Brain pericyte (primary cell): ENCODE measurements at places on chromosomes 2 and 18.

DNA sequence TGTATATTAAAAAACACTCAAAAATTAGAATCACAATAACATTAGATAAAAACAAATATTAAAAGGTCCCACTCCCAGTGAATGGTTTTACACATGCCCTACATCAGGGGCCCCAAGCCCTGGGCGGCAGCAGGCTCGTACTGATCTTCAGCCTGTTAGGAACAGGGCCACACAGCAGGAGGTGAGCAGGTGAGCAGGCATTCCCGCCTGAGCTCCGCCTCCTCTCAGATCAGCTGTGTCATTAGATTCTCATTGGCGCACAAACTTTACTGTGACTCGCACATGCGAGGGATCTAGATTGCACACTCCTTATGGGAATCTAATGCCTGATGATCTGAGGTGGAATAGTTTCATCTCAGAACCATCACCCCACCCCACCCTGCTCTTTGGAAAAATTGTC lies 74.2 kb downstream of the MBD2 start:
- DNase-seq = no peak

DNA sequence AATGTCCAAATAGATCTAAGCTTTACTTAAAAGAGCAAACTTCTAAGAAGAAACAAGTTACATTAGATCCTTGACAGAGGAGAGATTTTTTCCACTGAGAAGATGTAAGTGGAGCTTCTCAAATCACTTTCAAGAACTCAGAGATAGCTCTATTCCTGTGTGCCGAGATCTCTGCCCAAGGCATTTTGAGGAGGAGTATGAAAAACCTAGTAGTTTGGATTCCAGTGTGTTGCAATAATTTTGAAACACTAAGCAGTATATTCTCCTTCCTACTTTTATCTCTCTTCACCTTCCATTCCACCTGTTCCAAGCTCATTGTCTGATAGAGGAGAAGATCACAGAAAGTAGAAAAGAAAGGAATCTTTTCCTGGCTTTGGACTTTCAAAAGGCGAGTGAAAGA lies 192.0 kb upstream of the TANK start:
- no peak for DNase-seq

- DNase-seq = no peak
These were observed 437.5 kb downstream of the NR4A2 start for GRCh38 chr2:155895016-155895415.

DNA sequence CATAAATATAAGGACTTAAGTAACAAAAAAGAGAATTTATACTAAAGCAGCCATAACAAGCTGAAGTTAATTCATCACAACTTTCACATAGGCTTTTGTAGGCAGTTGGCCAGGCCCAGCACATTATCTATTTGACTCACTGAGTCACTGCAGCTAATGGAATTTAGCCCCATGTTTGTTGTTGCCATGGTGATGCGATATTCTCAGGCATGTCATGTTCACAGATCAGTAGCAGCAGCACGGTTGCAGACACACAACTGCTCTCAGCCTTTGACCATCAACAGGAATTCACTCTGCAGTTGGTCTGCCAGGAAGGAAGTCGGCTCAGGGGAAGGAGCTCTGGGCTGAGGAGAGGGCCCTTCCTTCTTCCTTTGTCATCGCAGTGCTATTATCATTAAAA lies 639.8 kb downstream of the TMEM182 start:
- DNase-seq = no peak

DNA sequence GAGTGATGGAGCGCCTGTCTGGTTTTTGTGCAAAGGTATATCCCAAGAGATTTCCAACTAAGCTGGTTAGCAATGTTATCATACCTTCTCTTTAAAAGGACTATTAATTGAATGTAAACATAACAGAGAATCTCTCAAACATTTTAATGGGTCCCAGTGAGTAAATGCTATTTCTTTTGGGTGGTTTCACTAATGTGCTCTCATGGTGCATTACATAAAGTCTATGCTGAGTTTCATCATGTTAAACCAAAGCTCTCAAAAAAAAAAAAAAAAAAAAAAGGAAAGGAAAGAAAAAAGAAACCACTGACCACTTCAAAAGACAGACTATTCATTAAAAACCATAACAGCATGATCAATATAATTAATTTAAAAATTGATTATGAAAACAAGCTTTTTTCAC lies 119.1 kb upstream of the SCN1A start:
- DNase-seq = no peak

DNA sequence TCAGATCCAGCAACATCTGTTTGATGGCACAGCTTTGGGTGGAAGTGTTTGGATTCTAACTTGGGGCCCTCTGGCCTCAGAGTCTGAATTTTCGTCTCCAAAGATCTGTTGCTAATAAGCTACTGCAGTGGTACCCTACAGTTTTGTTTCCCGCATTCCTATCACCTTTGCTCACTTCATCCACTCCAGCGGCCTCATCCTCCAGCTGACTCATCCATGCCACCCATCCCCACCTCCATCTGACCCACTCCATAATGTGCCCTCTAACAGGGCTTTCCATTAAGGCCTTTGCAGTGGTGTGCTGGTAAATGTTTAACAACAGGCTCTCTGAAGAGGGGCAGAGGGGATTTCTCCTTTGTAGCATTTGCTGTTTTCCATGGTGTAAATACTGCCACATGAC lies 225.5 kb downstream of the TGIF1 start:
- no peak for DNase-seq

GRCh38 chr18:69978732-69979715 lies 31.4 kb upstream of the CD226 start:
- DNase-seq = no peak

GRCh38 chr2:85472261-85472660 lies 53.7 kb downstream of the SH2D6 start:
- no peak for DNase-seq

DNA sequence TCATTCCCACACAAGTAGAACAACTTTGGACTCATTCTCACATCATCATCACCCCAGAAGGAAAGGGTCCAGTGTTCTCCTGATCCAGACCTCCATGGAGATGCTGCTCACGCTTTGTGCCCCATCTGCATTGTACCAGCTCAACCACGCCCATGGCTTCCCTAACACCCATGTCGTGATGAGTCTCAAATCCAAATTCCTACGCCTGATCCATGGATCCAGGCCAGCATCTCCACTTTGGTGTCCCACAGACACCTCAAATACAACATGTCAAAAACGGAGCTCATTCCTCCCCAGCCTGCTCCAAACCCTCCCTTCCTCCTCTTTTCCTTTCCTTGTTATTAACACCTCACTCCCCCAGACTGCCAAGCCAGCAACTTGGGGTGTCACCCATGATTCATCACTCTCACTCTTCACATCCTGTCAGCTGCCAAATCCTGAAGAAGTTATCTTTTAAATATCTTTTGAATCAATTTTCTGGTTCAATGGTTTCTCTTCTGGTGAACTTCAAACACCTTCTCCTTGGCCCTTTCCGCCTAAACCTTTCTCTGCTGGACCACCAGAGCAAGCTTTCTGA lies 30.2 kb upstream of the FAM124B start:
- DNase-seq = no peak
